ENCODE measurements at places on chromosomes 7 and 10.

DNA sequence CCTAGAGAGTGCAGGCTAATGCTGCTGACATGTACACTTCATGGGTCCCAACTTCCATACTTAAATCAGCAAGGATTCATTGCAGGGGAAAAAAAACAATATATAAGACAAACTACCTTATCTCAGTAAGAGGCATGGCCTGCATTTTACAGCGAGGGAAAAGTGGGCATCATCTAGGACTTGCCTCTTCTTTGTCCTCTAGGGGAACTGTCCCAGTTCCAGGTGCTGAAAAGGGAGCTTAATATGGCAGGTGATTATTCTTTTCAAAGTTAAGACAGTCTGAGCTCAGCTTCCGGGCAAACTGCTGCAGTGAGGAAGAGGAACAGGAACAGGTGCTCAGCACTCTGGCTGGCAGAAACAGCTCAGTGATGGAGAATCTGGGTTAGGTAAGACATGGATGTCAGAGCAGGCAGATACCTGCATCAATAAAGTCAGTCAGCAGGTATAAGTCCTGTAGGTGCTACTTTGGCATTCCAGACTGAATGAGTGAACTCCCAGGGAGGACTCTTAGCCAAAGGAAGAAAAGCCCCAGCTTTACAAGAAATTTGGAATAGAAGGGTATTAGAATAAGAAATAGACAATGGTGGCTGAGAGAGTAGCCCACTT lies 147.2 kb downstream of the TMEM178B start:
- DNase-seq = no peak

GRCh38 chr10:48768144-48768766 lies 83.6 kb downstream of the WDFY4 start:
- no peak for DNase-seq

DNA sequence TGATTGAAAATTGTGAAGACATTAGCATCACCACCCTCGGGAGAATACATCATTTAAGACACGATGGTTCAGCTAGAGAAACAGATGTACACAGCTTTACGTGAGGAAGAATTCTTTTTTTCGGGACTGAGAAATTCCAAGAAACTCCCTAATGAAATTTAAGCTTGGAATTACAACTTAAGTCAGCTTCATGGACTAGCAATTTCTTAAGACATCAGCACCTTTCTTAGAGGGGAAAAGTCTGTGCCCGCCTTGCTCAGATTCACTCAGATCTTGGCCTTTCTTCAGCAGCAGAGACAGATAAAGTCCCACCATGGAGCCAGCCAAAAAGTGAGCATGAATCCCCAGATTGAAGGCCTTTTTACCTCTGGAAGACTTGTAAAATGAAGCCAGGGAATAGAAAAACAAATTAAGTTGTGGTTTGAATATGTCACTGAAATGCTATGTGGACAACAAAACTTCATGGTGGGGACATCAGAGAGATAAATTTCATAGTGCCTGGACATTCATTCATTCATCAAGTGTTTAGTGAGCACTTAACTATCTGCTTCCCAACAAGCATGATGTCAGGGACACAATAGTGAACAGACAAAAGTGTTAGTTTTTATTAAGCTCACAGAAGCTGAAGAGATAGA lies 32.1 kb downstream of the PRKG1 start:
- no peak for DNase-seq

- DNase-seq = no peak
Observed at GRCh38 chr7:10913457-10913856, 60.2 kb upstream of the PHF14 start.

GRCh38 chr7:29871787-29872398 lies 65.6 kb downstream of the WIPF3 start:
- DNase-seq = no peak

DNA sequence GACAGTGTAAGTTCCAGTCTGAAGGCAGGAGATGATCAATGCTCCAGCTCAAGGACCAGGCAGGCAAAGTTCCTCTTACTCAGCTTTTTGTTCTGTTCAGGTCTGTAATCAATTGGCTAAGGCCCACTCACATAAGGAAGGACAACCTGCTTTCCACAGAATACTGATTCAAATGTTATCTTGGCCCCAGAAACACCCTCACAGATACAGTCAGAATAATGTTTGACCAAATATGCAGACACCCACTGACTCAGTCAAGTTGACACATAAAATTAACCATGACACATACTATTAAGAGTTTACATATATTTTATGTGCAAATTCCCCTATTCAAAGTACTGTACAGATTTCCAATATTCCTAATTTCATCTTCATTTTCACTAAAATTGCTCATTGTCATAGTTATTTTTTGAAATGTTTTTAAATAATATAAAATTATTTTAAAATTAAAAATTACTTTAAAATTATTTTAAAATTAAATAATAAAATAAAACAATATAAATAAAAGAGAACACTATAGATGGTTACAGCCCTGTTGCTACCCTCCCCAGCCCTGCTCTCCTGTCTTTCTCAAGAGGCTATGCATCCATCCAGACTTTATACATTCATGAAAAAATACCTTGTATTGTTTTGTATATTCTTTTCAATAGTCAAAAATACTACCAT lies 59.4 kb downstream of the RAB11FIP2 start:
- DNase-seq = no peak

GRCh38 chr10:112209684-112210131 lies 26.1 kb upstream of the GPAM start:
- no peak for DNase-seq

DNA sequence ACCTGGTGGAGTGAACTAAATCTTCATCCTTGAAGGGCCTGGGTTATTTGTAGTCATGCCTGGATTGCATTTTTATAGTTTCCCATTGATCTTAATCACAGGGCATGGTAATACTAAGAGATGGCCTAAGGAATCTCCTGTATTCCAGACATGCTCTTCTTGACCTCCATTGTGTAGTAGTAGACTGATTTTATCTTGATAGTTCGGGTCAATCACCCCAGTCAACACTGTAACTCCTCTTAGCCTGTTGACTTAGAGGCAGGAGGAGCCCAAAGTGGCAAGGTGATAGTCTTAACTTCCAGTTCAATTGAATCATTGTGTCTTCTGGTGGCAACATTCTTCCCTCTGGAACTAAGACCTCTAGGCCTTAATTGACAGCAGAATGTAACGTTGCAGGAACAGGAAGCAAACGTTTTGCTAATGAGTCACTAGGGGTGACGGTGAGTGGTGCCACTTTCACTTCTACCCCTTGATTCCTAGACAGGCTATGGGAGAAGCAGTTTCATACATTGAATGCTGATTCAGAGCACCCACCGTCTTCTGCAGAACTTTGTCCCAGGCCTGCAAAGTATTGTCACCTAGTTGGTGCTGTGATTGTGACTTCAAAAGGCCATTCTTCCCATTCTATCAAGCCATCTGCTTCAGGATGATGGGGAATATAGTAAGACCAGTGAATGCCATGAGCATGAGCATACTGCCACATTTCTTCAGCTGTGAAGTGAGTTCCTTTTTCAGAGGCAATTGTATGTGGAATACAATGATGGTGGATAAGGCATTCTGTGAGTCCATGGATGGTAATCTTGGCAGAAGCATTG lies 24.0 kb upstream of the PAPSS2 start:
- no peak for DNase-seq

- DNase-seq = no peak
Observed at GRCh38 chr7:122881324-122881723, 4.9 kb downstream of the CADPS2 start.

DNA sequence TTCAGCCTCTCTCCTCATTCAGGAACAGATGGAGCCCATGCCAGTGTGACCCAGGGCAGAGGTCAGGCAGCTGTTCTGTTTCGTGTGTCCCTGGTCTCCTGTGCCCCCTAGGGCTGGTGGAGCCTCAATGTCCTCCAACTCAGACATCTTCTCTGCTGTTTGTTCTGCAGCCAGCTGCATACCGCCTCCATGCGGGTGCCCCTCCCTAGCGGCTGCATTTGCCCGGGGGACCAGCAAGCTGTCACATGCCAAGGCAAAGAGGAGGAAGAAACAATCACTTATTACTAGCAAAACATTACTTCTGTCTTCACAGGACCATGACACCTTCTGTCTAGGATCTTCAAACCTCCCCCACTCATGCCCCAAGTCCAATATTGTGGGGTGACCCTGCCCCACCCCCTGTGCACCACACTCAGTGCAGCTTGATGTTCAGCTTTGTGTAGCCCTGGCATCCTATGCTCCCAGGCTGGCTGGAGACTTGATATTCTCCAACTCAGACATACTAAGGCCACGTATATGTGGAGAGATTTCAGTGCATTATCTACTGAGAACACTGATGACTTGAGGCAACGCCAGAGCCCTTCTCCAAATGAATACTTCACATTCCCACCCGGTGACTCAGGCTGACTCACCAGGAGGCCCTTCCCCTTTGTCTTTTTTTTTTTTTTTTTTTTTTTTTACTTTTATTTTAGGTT lies 188.9 kb downstream of the SKIDA1 start:
- no peak for DNase-seq

- DNase-seq = no peak
Observed at GRCh38 chr10:44975431-44976331, 2.9 kb downstream of the DEPP1 start.

- no peak for DNase-seq
Observed at GRCh38 chr7:12481722-12482121, 78.1 kb upstream of the VWDE start.

DNA sequence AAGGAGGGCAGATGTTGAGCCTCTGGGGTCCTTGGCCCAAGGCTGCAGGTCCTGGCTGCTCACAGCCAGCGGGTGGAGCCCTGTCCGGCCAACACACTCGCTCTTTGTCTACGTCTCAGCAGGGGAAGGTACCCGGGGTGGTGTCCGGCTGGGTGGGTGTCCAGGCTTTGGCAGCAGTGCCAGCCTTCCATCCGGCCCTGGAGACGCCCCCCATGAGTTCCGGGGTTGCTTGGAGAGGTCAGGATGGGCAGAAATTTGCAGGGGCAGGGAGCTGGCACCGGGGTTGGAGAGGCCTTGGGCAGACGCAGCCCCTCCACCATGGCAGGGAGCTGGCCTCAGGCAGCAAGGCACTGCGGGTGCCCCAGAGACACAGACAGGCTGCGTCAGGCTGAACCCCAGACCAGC lies 42.2 kb upstream of the ELN start:
- no peak for DNase-seq

DNA sequence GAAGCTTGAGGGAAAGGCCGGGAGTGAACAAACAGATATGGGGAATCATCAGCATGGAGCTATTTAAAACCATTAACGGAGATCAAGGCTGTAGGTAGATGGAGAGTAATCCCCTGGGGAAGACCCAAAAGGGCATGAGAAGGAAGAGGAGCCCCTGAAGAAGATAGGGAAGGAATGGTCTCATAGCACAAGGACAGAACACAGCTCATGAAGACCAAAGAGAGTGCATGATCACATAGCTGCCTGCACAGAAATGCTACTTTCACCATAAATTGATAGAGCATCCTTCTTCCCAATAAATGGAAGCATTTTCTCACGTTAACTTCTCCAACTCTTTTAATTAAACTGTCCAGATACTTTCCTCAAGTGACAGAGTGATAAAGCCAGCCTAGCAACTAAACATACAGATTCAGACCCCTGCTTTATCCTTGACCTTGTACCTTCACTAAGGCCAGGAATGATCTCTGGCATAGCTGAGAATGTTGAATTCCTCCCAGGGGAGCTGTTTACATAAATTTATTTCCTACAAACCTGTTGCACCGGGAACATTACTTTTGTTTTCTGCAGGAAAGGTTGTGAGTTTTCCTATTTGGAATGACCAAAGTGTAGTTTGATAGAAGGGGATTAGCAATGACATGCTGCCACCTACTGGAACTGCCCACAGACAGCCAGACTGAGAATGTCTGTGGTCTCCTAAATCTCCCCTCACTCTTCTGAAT lies 110.8 kb upstream of the LRGUK start:
- DNase-seq = no peak

DNA sequence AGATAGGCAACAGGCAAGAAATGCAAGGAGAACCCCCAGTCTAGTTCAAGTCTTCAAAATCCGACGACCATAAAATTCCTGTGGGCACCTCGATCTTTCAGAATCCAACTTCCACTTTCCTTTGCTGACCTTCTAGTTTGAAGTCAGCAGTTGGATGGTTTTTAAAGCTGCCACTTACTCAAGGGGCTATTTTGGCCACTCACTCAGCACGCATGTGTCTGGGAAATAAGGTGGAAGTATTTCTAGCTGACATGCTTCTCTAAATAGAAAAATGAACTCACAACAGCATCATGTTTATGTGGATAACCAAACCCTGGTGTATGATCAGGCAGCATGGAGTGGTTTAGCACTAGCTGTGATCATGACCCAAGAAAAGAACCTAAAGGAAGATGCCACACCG lies at the start of gene NRAP:
Gene NRAP, minus strand, starts transcription at position 134 of the 400 bp plus-strand sequence. CDS start 159 bp downstream, outside the sequence.
- no peak for DNase-seq

- no peak for DNase-seq
Observed at GRCh38 chr10:110411047-110411410, 86.7 kb upstream of the DUSP5 start.

DNA sequence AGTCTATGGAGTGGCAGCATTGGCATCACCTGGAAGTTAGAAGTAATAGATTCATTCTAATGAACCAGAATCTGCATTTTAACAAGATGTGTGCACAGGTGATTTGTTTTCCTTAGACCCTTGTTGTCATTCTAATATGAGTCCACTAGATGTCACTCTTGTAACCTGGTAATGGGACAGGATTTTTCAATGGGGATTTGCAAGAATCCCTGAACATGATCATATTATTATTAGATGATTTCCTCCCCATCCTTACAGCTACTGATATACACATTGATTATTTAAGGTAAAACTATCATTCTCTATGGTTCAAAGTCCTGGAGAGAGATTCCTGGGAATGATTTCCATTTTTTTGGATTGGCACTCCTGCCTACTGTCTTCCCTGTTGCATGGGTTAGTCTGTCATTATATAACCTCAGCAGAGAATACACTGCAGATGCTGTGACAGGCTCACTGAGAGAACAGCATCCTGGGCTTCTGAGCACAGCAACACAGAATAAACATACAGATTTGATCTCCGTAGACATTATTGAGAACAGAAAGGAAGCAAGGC lies 194.9 kb downstream of the SUGCT start:
- DNase-seq = no peak

DNA sequence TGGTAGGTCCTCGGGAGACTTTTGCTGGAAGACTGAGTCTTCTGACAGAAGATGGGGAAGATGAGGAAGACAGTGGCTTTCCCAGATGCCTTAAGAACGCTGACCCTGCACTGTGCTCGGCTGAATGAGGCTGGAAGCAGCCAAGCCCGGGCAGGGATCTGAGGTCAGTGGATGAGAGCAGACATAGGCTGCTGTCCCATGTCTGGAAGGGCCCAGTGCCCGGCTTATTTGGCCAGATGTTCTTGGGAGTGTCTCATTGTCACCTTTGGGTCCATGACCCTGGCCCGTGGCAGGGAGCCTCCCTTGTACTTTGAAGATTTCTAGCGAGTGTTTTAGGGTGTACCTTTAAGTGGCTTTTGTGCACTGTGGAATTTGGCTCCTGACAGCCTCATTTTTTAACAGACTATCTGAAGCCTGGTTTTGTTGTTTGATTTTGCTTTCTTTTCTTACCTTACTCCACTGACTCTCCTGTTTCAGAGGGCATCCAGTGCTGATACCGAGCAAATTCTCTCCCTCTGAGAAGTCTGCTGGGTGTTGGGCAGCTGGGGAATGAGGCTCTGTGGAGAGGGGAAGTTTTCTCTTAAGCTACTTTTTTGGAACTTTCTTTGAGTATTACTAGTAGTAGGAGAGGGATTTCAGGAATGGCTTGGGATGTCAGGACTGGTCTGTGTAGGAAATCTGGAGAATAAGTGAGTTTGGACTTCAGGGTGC lies 61.4 kb downstream of the CREB5 start:
- no peak for DNase-seq
